ENCODE measurements at places on chromosomes 6 and 20.

DNA sequence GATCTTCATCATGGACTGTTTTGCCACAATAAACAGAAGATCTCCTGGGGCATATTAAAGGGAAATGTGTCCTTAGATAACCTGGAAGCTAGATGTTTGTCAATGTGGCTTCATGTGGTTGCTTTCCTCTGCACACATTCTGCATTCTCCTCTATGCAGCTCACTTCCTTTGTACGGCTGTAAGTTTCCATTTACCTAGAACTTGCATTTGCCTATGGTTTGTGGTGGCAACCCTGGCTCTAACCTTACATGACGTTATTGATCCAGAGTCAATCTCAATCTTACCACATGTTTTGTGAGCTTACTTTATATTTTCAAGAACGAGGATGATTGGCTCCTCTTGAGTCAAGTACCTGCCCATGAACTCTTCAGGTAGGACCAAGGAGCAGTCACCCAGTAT lies 863.1 kb downstream of the MAFB start:
- no peak for DNase-seq

DNA sequence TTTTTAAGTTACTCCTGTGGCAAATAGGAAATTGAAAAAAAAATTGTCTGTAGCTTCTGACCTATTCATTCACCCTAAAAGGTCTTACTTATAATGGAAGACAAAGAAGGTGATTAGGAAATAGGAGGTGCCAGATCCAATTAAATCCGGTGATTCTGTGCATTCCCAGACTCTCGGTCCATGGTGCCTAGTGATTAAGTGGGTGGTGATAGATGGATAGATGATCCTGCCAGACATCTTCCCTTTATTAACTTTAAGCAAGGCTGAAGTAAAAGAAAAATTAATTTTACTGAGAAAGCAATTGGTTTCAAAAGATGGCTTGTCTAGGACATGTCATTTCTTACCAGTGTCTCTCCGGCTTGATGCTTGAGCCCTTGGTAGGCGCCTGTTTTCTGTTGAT lies 80.0 kb downstream of the SH3BGRL2 start:
- no peak for DNase-seq

DNA sequence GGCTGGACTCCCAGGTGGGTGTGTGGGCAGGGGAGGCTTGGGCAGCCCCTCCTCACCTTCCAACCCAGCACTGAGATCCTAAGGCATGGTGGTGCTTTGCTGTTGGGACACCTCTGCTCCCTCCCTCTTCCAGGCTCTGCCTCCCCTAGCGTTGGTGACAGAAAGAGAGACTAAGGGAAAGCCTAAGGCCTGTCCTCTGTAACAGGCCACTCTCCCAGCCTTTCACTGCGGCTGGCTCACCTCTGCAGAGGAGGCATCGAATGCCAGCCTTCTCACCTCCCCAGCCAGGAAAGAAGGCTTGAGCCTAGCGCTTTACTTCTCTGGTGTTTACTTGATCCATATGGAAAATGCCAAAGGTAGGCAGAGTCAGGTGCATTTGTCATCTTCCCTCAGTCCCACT lies 3.5 kb upstream of the CDH26 start:
- DNase-seq: no peak

DNA sequence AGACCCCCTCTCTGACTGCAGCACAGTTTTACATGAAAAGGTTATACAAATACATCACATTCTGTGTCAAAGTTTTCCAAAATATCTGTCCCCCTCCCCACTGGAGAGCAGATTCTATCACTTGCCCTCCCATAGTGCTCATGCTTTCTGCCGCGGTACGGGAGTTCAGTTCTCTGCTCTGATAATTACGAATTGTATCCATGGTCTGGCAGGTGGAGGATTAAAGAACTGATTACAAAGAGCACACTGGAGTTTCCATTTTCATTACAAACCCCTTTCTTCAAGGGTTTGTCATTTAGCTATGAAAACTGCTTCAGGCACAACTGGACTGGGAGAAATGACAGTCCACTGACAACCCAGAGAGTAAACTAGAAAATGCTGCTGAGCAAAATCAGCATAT lies 166.0 kb downstream of the PDSS2 start:
- DNase-seq: no peak

DNA sequence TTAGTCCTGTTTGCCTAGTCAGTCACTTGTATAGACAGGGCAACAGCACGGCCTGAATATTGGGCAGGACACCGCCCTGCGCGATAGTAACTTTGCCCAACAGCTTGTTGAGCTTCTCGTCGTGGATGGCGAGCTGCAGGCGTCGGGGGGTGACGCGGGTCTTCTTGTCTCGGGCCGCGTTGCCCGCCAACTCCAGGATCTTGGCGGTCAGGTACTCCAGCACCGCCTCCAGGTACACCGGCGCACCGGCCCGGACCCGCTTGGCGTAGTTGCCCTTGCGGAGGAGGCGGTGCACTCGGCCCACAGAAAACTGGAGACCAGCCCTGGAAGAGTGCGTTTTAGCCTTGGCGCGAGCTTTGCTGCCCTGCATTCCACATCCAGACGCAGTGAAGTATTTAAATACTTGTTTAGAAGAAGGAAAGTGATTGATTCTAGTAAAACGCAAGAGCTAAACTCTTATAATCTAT lies 92.8 kb upstream of the BTN3A2 start:
- peak; percentile 81 for DNase-seq
